ENCODE measurements at places on chromosomes 1 and 21.

DNA sequence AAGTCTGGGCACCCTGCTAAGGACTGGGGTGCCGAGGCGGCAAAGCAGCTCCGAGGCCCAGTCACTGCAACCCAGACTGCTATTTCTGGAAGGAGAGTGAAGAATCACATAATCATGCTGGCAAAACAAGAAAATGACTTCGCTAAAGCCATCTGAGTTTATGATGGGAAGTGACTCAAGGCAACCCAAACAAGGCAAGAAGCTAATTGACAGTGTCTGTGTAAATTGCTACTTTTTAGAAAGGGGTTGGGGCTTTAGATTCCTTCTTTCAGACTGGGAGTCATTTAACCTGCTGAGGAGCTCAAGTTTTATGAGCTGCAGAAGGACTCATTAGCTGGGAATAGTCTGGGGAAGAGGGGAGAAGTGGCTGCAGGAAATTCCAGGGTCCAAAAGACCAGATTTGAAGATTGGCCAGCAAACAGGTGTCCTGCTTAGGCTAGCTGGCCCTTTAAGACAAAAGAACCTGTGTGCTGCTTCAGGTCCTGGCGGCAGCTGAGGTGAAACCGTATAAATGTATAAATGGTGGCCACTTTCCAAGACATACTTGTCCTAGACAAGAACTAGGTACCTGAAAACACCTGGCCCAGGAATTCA lies 28.1 kb downstream of the TSHB start:
- no peak for DNase-seq

- DNase-seq: peak; percentile 9
Measured at GRCh38 chr1:68442822-68443556, 6.8 kb downstream of the RPE65 start.

- DNase-seq: no peak
Measured at GRCh38 chr1:204405988-204406387, 5.6 kb downstream of the PPP1R15B start.

GRCh38 chr1:210376836-210377372 lies 48.2 kb downstream of the HHAT start:
- no peak for DNase-seq

GRCh38 chr1:245332513-245332912 lies 177.7 kb downstream of the KIF26B start:
- peak; percentile 22 for DNase-seq

DNA sequence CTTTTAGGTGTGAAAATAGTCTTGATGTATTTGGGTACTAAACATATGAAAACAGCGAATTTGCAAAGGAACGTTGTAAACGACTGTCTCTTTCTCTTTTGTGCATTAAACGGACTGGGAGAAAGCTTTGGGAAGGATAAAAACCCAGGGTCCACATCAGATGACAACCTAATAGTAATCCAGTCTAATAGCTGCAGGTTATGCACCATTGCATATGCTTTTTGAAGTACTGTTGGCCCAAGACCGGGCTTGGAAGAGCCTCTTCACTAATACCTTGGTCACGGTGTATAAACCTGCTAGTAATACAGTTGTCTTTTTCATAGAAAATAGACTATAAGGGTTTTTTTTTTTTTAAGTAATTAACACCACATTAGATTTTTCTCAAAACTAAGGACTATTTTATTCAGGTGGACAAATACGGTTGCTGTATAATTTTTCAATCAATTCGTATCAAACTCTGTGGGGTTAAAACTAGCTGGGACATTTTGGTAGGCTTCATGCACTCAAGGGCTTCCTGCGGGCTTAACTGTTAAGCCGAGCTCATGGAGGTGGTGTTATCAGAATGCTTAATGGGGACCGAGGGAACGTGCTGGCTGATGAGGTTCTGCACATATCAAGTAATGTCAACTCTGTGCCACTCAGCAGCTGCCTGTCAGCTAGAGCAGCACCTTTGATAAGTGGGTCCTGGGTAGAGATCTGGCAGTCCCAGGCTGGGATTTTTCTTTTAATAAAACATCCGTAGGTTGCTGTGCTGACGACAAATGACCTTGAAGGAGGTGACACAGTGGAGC lies 2.1 kb downstream of the RYR2 start:
- DNase-seq: no peak

GRCh38 chr1:169648187-169648586 lies 18.3 kb upstream of the SELP start:
- no peak for DNase-seq

DNA sequence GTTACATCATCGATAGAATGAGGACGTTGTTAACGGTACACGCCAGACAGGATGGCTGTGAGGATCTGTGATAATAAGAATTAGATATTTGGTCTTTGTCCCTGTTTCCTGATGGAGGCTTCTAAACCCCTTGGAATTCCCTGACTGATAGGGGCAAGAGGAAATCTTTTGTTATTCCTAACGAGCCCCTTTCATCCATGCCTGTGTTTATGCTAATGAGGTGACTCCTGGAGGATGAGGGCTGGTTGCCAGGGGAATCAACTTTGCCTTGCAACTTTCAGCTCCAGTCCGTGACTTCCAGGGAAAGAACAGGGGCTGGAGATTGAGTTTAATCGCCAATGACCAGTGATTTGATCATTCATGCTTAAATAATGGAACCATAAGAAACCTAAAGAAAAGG lies 39.3 kb upstream of the NLRP3 start:
- no peak for DNase-seq

GRCh38 chr1:1040004-1040991 lies 20.4 kb downstream of the AGRN start:
- DNase-seq: peak; percentile 72

GRCh38 chr1:52901384-52901783 lies 20.2 kb downstream of the ECHDC2 start:
- DNase-seq: no peak

DNA sequence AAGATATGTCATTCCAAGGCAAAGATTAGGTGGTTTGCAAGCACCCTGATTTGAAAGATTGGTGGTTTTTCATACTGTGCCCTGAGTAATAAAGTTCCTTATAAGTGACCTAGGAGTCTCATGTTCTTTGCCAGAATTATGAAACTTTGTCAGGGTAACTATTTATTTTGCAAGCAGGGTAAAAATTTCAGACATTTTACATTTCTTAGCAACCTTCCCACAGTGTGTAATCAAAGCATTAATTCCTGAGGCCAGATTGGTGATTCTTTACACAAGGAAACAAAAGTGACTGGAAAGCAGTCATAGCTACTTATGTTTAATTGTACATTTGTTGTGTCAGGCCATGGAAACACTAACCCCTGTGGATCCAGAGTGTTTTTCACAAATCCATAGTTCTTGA lies 998.0 kb upstream of the B3GALT2 start:
- no peak for DNase-seq

GRCh38 chr21:16540966-16541727 lies 811.4 kb downstream of the USP25 start:
- no peak for DNase-seq
